ENCODE measurements at places on chromosomes 6 and 20.

GRCh38 chr6:123965894-123966293 lies 162.2 kb downstream of the NKAIN2 start:
- no peak overlapping the region for H3K27ac ChIP-seq
- DNase-seq, result no peak
- H3K27me3 ChIP-seq, result no peaks in the 10 kb centered on the region
- H3K4me1 ChIP-seq, result no peaks in the 10 kb centered on the region
- no peak overlapping the region for H3K4me3 ChIP-seq
- H3K36me3 ChIP-seq, result no peaks in the 10 kb centered on the region

GRCh38 chr6:131721161-131721560 lies 10.3 kb upstream of the CTAGE9 start:
- no peaks in the 10 kb centered on the region for H3K36me3 ChIP-seq
- no peaks in the 10 kb centered on the region for H3K27me3 ChIP-seq
- no peaks in the 10 kb centered on the region for H3K4me1 ChIP-seq
- no peak overlapping the region for H3K4me3 ChIP-seq
- H3K27ac ChIP-seq, result no peak overlapping the region

DNA sequence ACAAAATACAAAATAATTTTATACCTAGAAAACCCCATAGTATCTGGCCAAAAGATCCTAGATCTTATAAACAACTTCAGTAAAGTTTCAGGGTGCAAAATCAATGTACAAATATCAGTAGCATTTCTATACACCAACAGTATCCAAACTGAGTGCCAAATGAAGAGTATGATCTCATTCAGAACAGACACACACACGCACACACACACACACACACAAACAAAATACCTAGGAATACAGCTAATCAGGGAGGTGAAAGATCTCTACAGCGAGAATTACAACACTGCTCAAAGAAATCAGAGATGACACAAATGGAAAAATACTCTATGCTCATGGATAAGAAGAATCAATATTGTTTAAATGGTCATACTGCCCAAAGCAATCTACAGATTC lies 49.2 kb downstream of the TOMM6 start:
- H3K36me3 ChIP-seq, result no peaks in the 10 kb centered on the region
- no peak overlapping the region for H3K27ac ChIP-seq
- no peaks in the 10 kb centered on the region for H3K4me1 ChIP-seq
- no peak overlapping the region for H3K4me3 ChIP-seq

DNA sequence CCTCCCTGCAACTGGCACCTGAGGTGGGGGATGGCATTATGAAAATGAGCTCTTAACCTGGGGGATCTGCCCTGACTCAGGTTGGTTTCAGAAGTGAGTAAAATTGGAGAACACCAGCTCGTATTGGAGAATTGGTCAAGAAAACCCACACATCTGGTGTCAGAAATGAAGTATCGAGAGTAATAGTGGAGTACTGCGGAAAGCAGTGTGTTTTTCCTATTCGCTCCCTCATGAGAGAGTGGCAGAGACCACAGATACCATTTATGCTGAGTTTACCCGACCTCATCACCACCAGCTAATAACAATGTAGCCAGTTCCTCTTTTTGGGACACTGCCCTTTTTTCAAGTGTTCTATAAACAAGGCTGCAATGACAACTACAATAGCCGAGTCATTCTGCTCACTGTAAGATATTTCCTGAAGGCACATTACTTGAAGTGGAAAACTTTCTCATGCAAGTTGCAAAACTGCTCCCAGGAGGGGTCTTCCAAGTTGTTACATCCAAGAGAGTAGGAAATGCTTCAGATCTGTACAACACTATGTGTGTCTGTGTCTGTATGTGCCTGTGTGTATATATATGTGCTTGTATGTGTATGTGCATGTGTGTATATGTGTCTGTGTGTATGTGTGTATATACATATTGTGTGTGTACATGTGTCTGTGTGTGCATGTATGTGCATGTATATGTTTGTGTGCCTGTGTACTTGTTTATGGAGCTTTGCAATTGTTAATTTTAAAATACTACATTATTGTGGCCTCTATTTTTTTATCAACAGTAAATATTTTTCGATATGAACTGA lies 106.0 kb upstream of the CST7 start:
- DNase-seq, result no peak
- H3K4me1 ChIP-seq, result no peaks in the 10 kb centered on the region
- peak overlapping the region; percentile 23 for H3K4me3 ChIP-seq
- no peaks in the 10 kb centered on the region for H3K36me3 ChIP-seq
- no peaks in the 10 kb centered on the region for H3K27me3 ChIP-seq
- no peak overlapping the region for H3K27ac ChIP-seq

DNA sequence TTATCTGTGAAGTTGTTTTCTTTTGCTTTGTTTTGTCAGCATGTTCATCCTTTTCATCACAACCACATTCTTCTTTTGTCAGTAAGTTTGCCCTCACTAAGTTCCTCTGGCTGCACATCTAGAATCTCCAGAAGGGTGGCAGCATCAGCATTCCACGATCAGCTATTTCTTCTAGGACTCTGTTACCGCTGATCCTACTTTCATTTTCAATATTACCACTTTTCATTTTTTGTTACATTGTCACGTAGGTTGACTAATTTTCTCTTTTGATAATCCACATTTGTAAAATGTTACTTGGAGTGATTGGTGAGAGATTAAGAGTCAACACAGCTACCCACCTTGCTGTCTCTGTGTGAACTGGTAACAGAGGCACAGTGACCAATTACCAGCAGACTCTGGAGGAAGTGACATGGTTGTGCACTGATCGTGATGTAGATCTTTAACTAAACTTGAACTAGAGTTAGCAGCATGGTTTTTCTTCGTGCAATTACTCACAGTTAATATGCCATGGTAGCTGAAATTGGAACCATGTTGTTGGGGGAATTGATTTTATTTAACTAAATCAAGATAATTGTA lies 307.9 kb upstream of the SLC35B3 start:
- no peak overlapping the region for H3K4me3 ChIP-seq
- H3K27ac ChIP-seq, result no peak overlapping the region
- H3K36me3 ChIP-seq, result no peaks in the 10 kb centered on the region
- no peak for DNase-seq

DNA sequence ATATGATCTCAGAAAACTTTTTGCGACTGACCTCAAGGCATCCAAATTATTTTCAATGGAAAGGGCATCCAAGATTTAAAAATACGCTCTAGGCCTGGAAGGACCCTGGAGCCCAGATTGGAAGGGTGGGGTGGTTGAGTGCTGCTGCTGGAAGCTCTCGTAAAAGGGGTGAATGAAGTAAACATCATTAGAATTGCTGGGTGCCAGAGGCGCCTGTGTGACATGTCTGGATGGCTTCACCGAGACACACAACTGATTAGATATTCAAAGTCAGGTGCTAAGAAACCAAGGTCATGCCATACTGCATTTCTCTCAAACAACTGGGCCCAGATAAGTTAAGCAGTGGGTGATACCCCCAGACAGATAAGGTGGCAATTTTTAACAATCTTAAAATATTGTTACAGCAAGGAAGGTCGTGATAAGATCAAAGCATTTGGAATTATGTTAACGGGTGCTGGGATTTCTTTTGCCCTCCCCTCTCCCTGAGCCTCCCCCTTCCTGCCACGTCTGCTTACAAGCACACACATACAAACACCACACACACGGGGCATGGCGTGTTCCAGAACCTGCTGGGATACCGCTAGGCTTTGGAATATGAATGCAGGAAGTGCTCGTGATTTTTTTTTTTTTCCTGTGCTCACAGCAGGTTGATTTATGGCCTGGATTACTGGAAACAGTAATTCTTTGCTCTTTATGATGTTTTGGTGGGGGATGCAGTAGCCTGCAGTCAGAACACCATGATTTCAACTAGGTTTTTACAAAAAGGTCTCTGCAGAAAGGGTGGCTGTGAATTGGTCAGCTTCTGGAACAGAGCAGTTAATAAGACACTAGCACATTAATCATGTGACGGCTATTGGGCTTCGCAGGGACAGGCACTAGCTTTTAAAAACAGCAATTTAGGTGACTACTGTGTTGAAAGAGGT lies 551.2 kb downstream of the QKI start:
- H3K27me3 ChIP-seq, result no peaks in the 10 kb centered on the region
- peak; percentile 57 for DNase-seq
- H3K27ac ChIP-seq, result peak overlapping the region; percentile 14
- no peaks in the 10 kb centered on the region for H3K36me3 ChIP-seq
- H3K4me3 ChIP-seq, result peak overlapping the region; percentile 42
- no peaks in the 10 kb centered on the region for H3K4me1 ChIP-seq

DNA sequence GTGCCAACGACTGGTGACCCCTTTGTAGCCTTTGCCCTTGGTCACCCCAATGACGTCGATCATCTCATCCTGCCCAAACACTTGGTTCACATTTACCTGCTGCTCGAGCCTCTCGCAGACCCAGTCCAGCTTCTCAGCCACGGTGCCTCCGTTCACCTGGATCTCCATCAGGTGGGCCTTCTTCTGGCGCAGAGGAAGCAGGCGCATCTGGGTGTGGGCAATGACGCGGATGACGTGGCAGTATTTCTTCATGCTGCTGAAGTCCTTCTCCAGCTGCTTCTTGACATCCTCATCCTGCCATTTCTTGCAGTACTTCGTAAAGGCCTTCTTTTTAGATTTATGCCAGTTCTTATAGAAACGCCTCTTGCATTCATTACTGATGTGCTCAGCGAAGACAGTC lies 46.9 kb upstream of the SEC63 start:
- no peaks in the 10 kb centered on the region for H3K36me3 ChIP-seq
